Dermis blood vessel endothelial cell (primary cell): ENCODE measurements at places on chromosomes 3 and 15. TPM values are rescaled to one million over a fixed set of nuclear protein-coding genes. Genes with fewer than 3 reads are reported as not detected.

The GOLGA8J gene
- 0.17 TPM in 1 of 2 replicates, not detected in the other for total RNA-seq

The ANKUB1 gene
- not detected in 2 replicates for total RNA-seq

The ATP13A4 gene
- total RNA-seq = 0.05 TPM in 1 of 2 replicates, not detected in the other

The MCTP2 gene
- 9.0 and 11.9 TPM in 2 replicates for total RNA-seq

DNA sequence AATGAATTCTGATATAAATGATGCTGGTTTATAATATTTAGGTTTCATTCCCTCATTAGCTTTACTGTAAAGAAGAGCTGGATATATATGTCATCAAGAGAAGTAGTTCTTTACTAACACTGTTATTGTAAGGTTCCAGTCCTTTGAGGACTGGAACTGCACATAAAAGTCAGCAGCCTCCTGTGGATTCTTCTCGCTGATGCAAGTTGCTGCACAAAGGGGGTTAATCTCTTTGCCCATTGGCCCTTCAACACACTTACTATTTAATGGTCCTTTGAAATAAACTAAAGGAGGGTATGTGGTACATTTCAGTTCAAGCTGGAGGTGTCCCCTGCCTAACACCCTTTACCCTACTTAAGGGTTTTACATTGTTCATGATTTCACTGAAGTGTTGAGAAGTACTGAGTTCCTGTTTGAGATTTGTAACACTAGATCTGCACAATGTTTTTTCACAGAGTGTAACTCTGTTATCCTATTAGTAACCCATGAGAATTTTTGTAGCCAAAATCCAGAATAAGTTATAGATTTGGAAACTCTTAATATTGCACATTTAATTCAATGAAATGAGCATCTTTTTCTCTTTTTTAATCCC is 43.9 kb downstream of the NR2C2 start:
- DNase-seq = peak; percentile 20

GRCh38 chr3:152104847-152105415 is 163.8 kb upstream of the MBNL1 start:
- DNase-seq = no peak

- no peak for DNase-seq
Observed at GRCh38 chr3:170207717-170208116, 14.5 kb upstream of the PRKCI start.

GRCh38 chr3:42148982-42149432 is 57.9 kb downstream of the TRAK1 start:
- peak; percentile 67 for DNase-seq

- no peak for DNase-seq
Observed at GRCh38 chr3:89264037-89264560, 156.7 kb downstream of the EPHA3 start.
